ENCODE measurements at places on chromosomes 1 and 21. TPM values are rescaled to one million over a fixed set of nuclear protein-coding genes. Genes with fewer than 3 reads are reported as not detected.

The NKAIN1 gene
- total RNA-seq = not detected

The PLA2G2D gene
- not detected for total RNA-seq

The IQGAP3 gene
- 29.4 TPM for total RNA-seq

The GPR25 gene
- not detected for total RNA-seq

The S100A1 gene
- not detected for total RNA-seq

The DENND4B gene
- total RNA-seq = 8.6 TPM

Data from myometrial cell (primary cell).